ENCODE measurements at places on chromosomes 1 and 21. TPM values are rescaled to one million over a fixed set of nuclear protein-coding genes. Genes with fewer than 3 reads are reported as not detected.

Gene OPTC
- total RNA-seq: not detected

- DNase-seq: no peak
Observed at GRCh38 chr1:85166351-85166750, 34.5 kb downstream of the SYDE2 start.

DNA sequence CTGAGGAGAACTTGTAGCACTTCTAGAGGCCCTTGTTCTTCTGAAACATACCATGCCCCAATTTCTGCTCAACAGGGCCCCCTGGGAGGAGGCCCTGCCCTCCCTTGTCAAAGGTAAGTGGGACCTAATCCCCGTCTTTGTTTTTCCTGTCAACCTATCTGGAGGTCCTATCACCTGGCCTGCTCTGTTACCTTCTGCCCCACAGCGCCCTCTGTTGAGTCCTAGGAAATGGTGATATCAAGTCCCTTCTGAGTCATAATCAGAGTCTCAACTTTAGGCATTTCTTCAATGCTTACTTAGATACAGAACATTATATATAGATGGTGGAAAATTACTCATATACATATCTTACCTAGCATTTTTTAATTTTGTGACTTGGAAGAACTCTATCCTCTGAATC is 28.2 kb upstream of the FCRL4 start:
- DNase-seq: no peak

DNA sequence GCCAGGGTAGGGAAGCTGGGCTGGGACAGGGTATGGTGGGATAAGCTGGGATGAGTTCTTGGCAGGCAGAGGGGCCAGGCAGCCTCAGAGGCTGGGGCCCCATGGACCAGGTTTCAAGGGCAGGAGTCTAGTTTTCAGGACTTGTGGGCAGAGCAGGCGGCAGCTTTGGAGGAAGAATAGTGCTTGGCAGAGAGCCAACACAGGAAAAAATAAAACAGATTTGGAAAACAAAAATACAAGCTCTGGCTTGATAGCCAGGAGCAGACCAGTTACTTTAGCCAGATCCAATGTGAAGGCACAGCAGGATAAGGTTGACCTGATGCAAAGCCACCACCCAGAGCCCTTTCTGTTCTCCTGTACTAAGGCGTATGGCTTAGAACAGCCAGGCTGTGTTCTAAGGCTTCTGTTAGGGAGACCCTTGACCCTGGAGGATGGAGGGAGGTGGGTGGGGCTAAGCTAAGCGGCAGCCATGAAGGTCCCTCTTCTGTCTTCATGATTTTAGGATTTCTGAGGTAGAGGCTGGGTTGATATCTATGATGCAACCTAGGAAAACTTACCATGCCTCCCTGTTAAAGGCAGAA is 5.5 kb downstream of the TRAF5 start:
- DNase-seq: no peak

GRCh38 chr1:58738876-58739275 is 39.0 kb upstream of the MYSM1 start:
- no peak for DNase-seq

- DNase-seq: no peak
Observed at GRCh38 chr1:234851450-234852438, 241.8 kb upstream of the IRF2BP2 start.

DNA sequence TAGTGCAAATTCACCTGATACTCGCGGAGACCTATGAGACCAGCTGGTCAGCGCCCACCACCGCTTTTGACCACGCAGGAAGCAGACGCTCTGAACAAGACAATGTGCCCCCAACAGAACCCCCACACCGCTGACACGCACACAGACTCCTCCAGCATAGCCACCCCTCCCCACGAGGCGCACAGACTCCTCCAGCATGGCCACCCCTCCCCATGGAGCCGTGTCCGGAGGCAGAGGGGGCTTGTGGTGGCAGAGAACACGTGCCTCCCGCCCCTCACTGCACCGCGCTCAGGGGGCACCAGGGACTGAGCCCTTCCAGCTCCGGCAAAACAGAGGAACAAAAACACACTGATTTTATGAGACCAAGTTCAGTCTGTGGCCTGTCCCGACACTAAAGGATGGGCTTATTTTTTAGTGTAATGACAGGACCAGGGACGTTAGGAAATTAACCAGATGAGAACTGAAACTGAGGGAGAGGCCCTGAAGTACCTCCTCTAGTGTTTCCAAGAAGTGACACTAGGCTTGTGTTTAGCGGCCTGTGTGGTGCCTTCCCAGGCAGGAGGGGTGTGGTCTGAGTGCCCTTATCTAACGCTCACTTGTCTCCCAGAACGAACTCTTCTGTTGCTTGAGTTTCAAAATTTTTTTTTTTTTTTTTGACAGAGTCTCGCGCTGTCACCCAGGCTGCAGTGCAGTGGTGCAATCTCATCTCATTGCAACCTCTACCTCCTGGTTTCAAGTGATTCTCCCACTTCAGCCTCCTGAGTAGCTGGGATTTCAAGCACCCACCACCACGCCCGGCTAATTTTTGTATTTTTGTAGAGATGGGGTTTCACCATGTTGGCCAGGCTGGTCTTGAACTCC is 10.0 kb upstream of the AGPAT3 start:
- no peak for DNase-seq

Gene SPRR4
- total RNA-seq: not detected
